Hindlimb muscle (tissue), 1 donor: ENCODE measurements at places on chromosomes 7 and 10.

- DNase-seq = no peak
These were observed 312.0 kb downstream of the RNLS start for GRCh38 chr10:88270871-88271713.

DNA sequence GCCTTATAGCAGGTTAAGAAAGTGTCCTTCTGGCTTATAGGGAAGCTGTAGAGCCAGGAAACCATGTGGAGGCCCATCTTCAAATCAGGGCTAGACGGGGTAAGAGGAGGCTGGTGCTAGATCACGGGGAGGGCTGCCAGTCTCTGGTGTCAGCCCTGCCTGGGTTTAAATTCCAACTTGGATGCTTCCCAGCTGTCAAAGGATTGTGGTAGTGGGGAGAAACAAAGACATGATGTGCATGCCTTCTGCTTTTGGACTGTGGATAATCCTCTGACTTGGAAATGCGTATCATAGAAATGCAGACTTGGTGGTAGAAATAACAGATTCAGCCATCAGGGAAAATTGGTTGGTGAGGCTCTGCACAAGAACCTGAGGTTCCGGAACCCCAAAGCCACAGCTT lies 325.6 kb downstream of the PHTF2 start:
- DNase-seq = no peak

DNA sequence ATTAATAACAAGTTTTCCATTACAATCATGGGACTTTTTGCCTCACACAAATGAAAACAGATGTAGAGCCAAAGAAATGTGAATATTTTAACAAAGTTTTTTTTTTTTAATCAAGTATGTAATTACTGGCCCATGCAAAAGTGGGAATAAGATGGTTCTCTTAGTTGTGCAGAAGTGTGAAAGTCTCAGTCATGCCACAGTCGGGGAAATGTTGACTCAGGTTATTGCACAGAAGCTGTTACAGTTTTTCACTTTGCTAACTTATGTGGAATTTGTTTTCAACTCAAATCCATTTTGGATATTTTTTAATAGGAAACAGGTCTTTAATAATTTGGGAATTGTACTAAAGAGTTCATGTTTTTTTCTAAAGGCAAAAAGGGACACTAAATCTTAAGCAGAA lies 44.0 kb upstream of the CAV2 start:
- DNase-seq = no peak

DNA sequence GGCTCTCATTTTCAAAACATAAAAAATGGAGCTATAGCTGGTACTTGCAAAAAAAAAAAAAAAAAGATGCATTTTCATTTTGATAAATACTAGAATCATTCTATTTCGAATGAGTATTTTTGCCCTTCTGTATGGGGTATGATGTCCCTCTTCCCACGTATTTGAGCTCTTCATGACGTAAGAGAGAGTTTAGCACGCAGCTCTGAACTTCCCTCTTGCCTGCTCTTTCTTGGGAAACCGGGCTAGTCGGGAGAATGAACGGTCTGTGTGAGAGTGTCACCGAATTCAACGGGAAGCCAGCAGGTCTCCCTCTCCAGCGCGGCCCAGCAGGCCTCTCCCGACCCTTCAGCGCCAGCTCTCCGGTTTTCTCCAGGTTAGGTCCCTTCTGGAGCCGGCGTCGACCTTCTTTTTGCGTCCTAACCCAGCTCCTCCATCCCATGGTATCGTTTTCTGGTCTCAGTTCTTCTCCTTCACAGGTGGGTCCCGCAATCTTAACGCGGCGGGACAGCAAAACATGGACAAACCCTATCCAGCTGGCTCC lies 159.2 kb upstream of the PITRM1 start:
- no peak for DNase-seq

- DNase-seq = no peak
These were observed 45.0 kb downstream of the TRUB1 start for GRCh38 chr10:114982989-114983388.

GRCh38 chr7:867001-867405 lies 9.4 kb upstream of the GET4 start:
- no peak for DNase-seq

DNA sequence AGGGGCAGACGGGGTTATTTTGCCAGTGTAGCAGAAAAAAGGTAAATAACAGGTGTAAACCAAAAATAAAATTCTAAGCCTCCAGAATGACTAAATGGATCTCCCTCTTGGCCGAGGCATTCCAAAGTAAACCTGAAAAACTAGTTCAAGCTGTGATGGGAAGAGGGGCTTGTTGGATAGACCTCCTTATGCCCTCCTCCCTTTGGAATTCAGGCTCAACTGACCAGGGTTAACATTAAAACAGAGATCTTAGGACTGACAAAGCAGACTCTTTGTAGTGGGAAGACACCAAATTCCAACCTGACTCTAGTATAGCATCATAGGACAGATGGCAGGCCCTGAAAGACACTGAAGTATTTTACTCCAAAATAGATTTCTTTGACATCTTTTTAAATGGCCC lies 113.8 kb upstream of the ITGB1 start:
- no peak for DNase-seq

GRCh38 chr7:159158888-159159405 lies 14.3 kb upstream of the VIPR2 start:
- no peak for DNase-seq

- no peak for DNase-seq
These were observed 12.7 kb downstream of the CUL1 start for GRCh38 chr7:148711191-148712102.

DNA sequence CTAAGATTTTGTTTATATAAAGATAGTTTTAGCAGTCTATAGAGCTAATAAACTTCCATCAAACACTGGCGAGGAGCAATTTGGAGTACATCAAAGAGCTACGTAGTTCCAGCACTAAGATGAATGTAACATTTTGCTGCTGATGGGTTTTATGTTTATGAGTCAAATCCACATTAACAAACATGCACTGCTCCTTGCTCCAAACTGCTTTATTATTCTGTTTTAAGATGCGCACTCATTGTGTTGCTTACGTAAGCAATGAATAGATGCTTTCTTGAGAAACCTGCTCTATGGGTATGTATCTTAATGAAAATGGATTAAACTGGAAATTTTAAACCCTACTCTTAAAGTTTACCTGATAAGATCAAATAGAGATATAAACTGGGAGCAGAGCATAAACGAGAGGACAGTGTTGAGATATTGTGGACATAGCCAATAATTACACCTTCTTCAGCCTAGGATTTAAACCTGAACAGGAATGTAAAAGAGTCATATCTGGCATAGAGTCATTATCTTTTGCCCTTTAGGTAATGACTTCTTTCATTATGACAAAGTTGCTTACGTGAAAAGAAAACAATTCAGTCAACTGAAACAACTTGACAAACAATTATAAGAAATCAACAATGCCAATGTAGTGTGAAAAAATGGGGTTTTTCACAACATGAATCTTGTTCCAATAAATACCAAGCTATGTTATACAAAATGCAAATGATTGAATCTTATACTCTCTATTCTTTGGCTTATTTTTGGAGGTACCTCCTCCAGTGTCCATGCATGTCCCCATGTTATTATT lies 153.5 kb upstream of the MTPN start:
- DNase-seq = no peak

DNA sequence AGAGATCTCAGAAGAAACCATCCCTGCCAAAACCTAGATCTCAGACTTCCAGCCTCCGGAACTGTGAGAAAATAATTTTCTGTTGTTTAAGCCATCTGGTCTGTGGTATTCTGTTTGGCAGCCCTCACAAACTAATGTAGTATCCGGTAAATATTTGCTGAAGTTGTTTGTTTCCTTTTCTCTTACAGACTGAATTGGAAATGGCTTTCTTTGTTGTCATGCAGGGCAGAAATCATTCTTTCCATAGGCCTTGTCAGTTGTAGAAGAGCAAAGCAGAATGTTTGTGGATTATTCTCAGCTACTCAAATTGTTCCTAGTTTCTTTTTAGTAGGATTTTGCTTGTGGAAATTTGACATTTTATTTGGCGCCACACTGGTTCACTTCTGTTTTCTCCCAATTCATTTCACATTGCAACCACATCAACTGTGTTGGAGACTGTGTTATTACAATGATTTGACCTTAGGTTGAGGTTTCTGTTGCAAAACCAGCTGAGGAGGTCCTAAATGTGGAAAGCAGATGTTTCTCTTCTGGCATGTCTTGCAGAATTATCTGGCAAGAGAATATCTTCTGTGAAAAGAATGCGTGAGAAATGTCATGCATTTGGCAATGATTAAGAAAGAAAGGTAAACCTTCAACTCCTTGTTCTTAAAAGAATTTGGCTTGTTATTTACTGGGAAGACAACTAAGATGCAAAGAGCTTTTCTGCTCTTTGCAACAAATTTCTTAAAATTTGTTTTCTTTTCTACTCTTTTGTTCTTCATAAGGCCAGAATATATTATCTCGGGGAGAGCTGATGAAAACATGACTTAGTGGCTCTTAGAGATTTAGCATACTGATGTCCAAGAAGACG lies 25.8 kb downstream of the ACTA2 start:
- peak; percentile 80 for DNase-seq

- no peak for DNase-seq
These were observed 8.1 kb upstream of the PRKG1 start for GRCh38 chr10:51066231-51066630.

GRCh38 chr7:141512597-141512996 lies 38.6 kb upstream of the AGK start:
- DNase-seq = no peak

DNA sequence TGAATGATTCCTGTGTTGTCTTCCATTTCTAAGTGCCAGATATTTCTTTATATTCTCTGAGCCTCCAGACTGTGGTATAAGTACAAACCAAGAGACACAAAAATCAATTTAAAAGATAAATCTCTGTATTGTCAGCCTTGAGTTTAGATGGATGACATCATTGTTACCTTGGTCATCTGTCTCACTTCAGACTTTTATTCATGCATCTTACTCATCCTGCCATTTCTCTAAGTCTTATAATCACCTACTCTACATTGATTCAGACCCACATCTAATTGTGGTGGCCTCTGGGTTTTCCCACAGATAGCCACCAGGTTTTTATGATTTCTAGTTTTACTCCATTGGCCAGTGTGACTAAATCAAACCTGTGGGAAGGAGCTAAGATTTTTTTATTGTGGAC lies 26.8 kb upstream of the HDAC9 start:
- DNase-seq = no peak

DNA sequence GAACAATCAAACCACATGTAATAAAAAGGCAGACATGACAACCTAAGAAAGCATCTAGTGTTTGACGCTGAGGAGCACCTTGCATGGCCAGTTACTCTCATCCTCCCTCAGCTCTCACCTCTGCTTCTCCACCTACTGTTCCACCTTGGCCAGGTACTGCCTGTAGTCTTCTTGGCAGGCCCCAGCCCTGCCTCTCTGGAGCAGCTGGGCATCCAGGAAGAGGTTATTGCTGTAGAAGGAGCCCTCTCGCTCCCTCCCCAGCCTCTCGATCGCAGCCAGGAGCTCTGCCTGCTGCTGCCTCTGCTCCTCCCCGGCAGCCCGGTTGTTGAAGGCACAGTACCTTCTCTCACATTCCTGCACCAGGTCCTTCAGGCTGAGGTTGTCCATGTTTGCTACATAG lies 9.7 kb downstream of the GIMAP5 start:
- no peak for DNase-seq

- DNase-seq = no peak
These were observed 35.2 kb downstream of the EEPD1 start for GRCh38 chr7:36188266-36188665.

- DNase-seq = no peak
These were observed 45.3 kb upstream of the EN2 start for GRCh38 chr7:155412416-155413253.

GRCh38 chr10:98338896-98339295 lies 70.9 kb upstream of the LOXL4 start:
- DNase-seq = peak; percentile 37

DNA sequence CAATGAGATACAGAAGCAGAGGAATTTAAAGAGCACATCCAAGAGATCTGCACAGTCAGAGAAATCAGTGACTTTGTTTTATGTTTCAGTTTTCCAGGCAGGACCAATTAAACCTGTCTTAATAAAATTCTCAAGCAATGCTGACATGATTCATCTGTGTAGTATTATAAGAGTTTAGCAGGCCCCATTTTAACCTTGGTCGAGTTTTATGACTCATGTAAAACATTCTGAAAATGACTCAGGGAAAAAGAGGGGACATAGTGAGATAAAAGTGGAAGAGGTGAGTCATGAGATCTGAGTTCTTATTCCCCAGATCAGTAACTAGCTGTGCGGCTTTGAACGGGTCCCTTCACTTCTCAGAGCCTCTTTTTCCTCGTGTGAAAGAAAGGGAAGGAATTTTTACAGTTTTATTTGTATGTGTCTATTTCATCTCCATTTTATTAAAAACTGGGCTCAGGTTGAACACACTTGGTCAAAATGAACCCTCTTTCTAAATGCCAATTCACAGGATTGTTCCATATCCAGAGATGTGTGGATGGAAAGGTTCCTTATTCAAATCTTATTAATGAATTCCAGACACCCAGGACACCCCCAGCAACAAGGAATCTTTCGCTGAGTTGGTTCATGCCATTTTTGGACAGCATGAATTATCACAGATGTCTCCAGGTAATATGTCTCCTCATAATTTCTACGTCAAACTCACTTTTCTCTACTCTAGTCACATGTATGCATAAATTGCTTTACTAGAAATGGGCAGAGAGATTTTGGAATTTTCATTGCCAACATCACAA lies 143.2 kb downstream of the JAZF1 start:
- DNase-seq = no peak

GRCh38 chr7:151132461-151133205 lies 34.9 kb downstream of the GBX1 start:
- no peak for DNase-seq

DNA sequence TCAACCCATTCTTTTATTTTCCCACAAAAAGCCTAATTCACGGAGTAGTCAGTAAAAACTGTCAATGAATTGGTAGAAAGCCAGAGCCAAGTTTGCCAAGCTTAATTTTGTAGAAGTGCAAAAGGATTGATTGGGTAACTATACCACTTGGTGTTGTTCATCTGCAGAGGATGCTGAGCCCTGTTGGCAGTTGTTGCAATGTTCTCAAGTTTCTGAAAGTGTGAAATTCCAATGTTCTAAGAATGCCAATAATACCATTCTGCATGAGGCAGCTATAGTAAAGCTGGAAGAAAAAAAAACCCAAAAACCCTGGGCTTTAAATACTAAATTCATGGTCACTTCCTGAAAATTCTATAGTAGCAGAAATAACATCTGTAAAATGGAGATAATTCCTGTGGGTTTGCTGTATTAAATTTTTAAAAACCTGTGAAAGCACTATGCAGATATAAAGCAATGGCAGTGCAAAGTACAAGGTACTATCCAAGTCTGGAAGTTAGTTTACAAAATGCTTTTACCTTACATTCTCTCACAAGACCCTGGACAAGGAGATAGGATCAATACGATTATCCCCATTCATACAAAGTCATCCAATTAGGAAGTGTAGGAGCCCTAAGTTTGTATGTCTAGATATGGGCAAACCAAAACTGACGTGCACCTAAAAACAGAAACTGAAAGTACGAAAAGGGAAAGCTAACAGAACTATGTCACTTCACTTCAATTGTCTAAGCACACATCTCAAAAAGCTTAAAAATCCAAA lies 6.0 kb upstream of the PON1 start:
- peak; percentile 22 for DNase-seq
